Endothelial cell (in vitro differentiated cells): ENCODE measurements at places on chromosomes 6 and 20. TPM values are rescaled to one million over a fixed set of nuclear protein-coding genes. Genes with fewer than 3 reads are reported as not detected.

GRCh38 chr6:356828-357251, 34.7 kb upstream of the IRF4 start:
- no peak for DNase-seq

GRCh38 chr6:164861967-164862366, 447.4 kb downstream of the C6orf118 start:
- no peak for DNase-seq

DNA sequence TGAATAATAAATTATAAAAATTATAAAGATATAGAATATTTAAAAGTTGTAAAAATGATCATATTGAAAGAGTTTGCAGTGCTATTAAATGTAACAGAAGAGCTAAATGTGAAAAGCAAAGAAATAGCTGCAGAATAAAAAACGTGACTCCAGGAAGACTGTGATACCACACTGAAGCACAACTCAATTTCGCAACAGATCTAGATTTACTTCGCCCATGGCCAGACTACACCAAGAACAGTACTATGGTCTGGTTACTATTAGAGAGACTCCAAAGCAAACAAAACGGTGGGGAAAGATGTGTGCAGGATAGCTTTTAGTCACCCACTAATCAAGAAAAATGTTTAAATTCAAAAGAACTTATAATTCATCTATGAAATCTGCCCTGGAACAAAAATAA, 1.9 kb downstream of the CHD6 start:
- DNase-seq = no peak

The ENPP4 gene
- 6.1 TPM for total RNA-seq

DNA sequence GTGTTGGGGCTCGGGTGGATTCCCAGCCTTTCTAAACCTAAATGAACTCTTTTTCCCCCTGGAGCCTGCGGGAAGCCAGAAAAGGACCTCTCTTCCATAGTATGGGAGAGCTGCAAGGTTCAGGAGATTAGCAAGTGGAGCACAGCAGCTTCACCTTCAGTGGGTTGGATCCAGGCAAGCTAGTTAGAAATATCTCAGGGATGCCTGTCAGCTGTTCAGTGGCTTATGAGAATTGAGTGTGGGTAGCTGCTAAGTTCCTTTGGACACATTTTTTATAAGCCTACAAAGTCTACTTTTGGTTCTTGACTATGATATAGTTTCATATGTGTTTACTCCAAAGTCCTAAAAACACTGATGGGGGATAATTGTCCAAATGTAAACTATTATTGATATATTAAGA, 642.1 kb downstream of the EPM2A start:
- no peak for DNase-seq
